Stimulated activated CD8-positive, alpha-beta memory T cell treated with anti-CD3 and anti-CD28 coated beads, Interleukin-7, amount 100 ng/mL, for 4 hours (primary cell): ENCODE measurements at places on chromosomes 3 and 15.

DNA sequence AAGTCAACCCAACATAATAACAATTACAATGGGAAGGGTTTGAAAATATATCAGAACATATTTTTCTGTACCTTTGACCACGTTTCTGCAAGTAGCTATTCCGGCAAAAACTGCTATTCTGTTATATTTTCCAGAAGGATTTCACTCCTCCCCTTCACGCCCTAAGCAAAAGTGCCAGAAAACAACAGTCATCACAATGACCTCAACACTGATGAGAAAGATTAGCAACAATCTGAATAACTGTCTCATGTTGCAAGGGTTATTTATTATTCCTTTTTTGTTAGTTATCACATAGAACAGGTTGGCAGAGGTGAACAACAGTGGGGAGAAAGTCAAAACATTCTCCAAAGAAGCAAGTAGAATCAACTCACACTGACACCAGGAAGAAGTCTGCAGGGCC, 269.4 kb upstream of the ARRDC4 start:
- DNase-seq = no peak

GRCh38 chr3:135752851-135753250, 212.7 kb upstream of the PPP2R3A start:
- DNase-seq = no peak

DNA sequence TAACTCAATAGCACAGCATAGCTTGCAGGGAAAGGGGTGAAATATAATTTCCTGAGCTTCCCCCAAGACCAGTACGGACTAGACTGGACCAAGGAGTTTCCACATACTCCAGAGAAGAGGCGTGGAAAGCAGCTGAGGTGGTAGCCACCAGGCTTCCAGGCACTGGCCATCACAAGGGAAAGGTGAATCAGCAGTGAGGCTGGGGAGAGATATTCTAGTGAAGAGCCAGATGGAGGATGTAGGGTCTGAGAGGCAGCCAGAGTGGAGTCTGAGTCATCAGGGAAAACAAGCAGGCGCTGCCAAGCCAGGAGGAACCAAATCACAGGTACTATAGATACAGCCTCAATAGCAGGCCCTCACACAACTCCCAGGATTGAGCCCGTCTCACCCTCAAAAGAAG, 9.6 kb upstream of the RASA2 start:
- DNase-seq = no peak

GRCh38 chr3:102034639-102035451, 185.5 kb downstream of the NFKBIZ start:
- no peak for DNase-seq

DNA sequence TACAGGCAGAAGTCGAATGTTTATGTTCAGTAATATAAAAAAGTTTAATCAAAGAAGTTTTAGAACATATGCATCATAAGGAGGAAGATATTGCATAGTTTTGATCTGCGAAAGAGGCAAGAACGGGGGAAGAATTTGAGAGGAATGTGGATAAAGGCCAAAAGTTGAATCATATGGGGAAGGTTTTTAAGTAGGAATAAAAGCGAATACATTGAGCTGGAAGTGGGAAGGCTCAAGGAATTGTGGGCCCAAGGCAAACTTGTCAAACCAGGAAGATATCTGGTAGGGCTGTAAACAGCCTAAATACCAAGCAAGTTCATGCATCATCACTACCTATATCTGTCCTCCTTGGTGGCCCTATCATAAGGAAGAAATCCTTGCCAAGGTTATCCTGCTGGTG, 186.9 kb downstream of the MAGI1 start:
- no peak for DNase-seq

- no peak for DNase-seq
Measured at GRCh38 chr15:38565287-38565670, 665 bp upstream of the RASGRP1 start.

DNA sequence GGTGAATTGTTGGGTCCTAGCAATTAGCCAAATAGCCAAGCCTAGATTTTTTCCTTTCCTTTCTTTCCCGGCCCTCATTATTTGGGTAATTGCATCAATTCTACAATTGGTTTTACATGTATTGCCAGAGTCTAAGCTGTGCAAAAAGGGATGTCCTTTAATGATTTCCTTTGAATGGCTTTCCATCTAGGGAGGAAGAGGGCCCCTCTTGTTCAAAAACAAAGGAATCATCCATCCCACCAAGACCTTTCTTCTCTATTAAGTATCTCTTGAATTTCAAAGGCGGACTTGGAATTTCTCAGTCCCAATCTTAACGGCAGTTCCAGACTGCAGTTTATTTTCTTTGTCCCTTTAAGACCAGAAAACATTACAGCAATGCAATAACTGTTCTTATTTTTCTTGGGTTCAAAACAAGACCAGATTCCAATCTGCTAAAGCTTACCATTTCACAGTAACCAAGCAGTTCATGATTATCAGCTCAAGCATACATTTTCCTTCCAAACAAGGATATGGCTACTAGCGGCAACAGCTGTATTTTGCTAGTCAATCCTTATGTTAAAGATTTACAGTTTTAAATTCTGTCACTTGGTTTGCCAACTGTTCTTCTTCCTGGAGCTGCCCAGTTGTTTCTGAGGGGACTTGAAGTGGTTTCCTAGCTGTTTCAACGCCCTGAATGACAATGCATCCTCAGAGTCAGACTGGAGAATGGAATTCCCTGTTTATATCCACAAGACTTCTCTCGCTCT, 91.4 kb upstream of the LRIG1 start:
- DNase-seq = no peak

GRCh38 chr3:118810499-118811035, 224.1 kb downstream of the IGSF11 start:
- no peak for DNase-seq

- no peak for DNase-seq
Measured at GRCh38 chr3:86990734-86991481, at the start of gene VGLL3. Gene VGLL3 (minus strand): TSS chr3:86991149. CDS start chr3:86990743, 406 bp downstream.

GRCh38 chr3:167653155-167653554, 587 bp downstream of the WDR49 start:
- no peak for DNase-seq

DNA sequence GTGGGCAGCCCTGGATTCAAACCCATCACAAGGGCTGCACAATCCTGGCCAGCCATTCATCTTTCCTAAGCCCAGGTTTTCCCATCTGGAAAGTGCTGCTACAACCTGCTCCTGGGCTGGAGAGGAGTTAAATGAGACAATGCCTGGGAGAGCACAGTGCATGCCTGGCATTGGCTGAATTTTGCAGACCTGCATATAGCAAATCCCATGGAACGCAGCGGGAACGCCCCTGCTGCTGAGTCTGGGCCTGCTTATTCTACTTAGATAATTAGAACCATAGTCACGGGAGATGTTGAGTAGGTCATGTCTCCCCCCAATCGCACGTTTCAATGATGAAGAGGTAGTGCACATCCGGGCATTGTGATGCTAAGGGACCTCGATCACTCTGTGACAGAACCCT, 46.6 kb downstream of the ABTB1 start:
- DNase-seq = no peak

DNA sequence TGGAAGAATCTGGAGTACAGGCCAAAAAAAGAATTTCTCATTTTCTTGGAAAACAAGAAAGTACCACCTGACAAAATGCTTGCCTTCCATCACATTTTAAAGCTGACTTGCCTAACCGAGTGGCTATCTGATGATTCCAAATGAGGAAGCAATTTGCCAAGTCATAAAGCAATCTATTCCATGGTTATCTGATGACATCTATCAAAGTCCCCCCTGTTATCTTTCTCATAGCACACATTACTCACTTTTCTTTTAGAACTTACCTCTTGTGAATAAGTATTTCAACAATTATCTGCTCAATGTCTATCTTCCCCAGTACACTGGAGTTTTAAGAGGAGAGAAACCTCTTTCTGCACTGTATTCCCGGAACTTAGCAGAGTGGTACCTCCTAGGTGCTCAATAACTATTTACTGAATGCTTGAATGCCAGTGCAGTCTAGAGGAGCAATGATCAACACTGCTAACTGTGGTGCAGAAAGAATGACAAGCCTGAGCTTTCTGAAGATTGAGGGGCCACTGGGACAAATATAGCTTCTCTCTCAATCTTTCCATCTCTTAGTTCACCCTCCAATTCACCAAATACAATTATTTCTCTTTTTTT, 186.3 kb upstream of the ATP11B start:
- DNase-seq = no peak
